ENCODE measurements at places on chromosomes 11 and 22.

- no peak for DNase-seq
These were observed 7.3 kb upstream of the MYEOV start for GRCh38 chr11:69286374-69287371.

DNA sequence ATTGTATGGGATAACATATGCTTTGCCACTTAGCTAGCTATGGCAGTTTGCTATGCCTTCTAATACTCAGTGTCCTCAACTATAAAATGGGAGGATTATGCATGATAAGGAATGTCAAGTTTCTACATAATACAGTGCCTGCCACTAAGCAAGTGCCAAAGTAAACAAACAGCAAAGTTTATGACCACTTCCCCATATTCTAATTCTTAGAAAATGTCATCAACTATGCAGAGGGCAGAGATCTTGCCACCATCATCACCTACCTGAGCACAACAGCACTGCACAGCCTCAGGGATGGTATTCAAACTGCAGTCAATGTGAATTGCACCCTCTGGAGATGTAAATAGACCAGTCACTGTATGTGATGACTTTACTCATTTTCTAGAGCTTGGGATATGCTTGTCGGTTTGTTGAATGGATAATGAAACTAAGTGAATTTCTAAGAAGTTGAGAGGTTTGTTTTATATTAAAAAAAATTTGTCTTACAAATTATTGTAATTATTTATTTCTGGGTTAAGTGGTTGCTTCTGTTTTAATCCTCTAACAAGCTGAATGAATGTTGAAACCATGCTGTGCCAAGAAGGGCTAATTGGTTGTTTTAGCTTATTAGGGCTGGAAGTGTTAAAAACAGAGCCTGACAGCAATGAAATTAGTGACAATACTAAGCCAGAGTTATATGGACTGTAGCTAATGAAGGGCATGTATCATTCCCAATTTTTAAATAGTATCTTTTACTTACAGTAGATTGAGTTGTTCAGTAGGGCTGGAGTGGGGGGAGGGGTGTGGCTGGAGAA lies 398.4 kb downstream of the CNTN5 start:
- DNase-seq: no peak

GRCh38 chr22:49848690-49849160 lies 4.9 kb upstream of the ZBED4 start:
- no peak for DNase-seq

GRCh38 chr11:64048042-64048854 lies 12.5 kb downstream of the FLRT1 start:
- no peak for DNase-seq
